ENCODE measurements at places on chromosomes 5 and 9. TPM values are rescaled to one million over a fixed set of nuclear protein-coding genes. Genes with fewer than 3 reads are reported as not detected.

FAM200C gene
- 31.2 TPM for total RNA-seq

DNA sequence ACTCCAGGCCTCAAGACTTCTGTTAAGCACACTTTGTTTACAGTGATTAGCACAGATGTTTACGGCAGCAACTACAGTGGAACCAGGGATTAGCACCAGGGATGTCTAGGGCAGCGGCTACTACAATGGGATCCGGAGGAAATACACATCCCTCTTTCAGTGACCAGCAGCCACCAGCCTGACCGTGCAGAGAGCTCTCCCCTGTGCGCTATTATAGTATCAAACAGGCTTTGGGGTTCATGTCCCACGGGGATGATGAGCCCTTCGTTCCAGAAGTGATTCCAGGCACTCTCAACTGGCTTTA is 21.5 kb downstream of the GFPT2 start:
- no peak for DNase-seq

GABRA1 gene
- 0.21 TPM for total RNA-seq

PITX1 gene
- total RNA-seq, result 50.1 TPM

SLC6A7 gene
- not detected for total RNA-seq

SUSD3 gene
- total RNA-seq, result 1.5 TPM

DNA sequence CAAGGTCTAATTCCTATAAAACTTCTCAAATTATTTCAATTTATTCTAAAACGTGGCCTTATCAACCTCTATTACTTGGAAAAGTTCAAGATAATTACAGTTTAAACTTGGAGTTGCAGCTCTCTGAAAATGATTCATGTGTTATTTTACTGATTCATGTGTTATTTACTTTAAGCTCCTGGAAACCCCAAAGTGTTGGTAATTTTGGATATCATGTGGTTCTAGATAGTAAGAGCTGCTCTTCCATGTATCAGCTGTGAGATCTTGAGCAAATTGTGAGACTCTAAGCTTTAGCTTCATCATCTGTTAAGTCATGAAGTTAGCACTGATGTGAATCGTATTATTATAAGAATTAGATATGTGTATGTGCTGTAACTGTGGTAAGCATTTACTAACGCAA is 749.2 kb downstream of the TLE4 start:
- DNase-seq, result no peak

DNA sequence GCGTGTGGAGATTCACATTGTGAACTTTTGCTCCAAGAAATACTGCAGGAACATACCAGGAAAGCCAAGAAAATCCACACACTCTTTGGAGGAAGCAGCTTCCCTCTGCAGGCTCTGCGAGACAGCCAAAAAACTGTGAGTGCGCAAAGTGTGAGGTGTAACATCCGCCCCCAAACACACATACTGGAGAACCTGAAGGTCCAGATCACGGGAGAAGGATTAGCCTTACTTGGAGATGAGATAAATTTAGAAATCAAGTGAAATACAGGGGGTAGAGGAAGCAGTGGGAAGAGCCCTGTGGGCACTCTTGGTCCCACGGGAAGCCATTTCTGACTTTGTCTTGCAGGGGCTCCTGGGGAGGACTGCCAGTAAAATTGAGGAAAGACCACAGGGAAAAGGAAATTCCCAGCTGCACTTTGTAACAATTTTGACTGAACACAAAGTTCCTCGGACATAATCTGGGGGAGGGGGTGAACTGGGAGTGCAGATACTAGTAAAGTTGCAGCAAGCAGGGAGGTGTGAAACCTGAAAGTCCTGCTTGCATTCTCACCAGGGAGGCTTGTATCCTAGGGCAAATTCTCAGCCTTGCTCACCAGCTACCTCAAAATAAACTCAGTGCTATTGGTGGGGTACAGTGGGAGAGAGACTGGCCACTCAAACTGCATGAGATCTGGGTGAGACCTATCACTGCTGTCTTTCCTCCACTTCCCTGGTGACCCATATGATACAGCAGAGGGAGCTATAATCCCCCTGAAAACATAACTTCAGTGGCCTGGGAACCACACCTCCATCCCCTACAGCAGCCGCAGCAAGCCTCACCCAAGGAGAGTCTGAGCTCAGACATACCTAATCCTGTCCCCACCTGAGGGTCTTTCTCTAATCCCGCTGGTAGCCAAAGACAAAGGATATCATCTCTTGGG is 109.1 kb downstream of the ALDH1A1 start:
- DNase-seq, result no peak

- DNase-seq, result no peak
Observed at GRCh38 chr5:173719731-173720082, 103.3 kb upstream of the BOD1 start.

Data from urinary bladder (tissue), 4 donors.